Left colon (tissue), 2 donors: ENCODE measurements at places on chromosomes 2 and 18. TPM values are rescaled to one million over a fixed set of nuclear protein-coding genes. Genes with fewer than 3 reads are reported as not detected.
A peak's percentile ranks its signal among the peaks of the same experiment; 100 is the strongest.

DNA sequence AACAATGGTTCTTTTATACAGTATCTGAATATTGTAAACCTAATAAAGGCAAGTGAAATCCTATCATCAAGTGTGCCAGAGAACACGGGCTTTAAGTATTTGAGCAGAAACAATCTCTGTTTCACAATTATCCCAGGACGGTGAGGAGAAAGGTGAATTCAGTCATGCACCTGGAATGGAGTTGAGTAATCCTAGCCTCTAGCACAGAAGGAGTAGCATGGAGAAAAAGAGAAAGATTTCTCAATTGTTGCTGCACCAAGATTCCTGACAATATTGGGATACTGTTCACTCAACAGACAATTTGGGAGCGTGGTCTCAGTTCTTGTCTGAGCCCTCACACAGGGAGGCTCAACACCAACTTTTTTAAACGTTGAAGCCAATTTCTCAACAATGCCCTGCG, 510.6 kb downstream of the SOX11 start:
- no peak for DNase-seq

DNA sequence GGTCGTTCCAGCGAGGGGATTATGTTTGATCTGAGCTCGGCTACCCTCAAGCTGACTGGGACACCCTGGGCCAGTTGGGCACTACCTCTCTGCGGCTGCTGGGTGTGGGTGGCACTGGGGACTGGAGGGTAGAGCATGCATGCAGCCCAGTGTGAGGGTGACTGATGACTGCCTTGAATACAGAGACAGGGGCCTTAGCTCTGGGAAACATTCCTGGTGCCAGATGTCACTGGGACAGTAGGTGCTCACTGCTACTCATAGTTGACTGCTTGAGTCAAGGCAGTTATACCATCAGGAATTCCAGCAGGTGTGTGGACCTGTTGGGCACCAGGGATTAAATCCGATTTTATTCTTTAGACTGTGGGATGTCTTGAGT, 33.6 kb upstream of the ATP6V1B1 start:
- DNase-seq = no peak

CAVIN2 gene
- total RNA-seq = 16.2 TPM

DUSP19 gene
- total RNA-seq = 1.0 TPM

FAP gene
- total RNA-seq = 0.34 TPM

LYG2 gene
- not detected for total RNA-seq

DNA sequence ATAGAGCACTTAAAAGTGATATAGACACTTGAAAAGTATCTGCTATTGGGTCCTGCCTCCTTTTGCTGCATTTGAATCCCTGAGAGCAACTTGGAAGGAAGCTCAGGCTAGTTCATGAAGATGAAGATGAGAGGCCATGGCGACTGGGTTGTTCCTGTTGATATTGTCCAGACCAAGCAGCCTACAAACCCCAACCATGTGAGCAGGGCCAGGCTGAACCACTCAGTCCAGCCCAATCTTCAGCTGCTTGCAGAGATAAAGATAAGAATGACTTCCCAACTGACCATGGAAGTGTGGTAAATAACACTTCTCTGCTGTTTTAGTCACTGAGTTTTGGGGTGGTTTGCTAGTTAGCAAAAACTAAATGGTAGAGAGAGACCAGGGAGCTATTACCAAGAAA, 417.6 kb downstream of the SOX11 start:
- no peak for DNase-seq

ANKRD30BL gene
- total RNA-seq = not detected

GAREM2 gene
- 7.4 TPM for total RNA-seq

DES gene
- total RNA-seq = 18.5 TPM

DNA sequence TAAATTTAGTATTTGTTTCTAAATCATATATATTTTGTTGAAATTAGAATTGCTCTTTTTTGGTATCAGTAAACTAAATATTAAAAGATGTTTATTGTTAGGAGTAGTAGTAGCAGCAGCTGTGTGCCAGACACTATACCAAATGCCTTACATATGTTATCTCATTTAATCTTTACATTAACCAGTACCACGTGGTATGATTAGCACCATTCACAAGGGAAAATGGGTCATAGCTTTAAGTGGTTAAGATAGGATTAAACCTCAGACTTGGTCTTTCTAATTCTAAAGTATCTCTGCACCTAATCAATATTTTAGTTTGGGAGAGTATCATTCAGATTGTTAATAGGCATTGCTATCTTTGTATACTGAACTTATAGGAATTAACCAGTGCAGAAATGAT, 29.0 kb downstream of the PSMD14 start:
- DNase-seq = no peak

GRCh38 chr2:134253117-134253704, 661 bp upstream of the MGAT5 start:
- no peak for DNase-seq

- DNase-seq = no peak
Measured at GRCh38 chr2:190420801-190421200, 12.6 kb downstream of the MFSD6 start.

DNA sequence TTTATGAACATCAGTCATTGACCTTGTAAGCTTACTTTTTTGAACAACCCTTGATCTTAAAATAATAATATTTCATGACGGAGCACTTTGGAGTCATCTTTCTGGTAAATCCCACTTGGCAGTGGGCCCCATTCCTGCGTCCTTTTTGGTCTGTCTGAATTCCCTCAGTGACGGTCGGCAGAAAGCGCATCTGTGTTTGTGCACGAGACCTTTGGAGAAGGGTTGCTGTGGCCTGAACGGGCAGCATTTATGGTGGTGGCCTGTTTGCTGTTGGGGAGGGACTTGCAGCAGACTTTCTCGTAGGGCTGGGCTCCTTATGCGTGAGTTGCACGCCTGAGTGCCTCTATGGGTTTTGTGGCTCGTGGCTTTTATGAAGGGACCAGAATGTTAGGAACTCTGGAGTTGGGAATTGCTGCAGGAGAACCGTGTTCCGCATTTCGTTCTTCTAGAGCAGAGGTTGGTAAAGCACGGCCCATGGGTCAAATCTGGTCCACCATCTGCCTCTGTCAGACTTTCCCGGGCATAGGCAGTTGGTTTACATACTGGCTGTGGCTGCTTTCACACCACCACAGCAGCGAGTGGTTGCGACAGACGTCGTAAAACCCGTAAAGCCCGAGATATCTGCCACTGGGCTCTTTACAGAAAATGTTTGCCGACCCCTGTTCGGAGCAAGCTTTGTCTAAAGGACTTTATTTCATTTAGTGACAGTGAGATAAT, 30.8 kb downstream of the LPIN1 start:
- DNase-seq = no peak

- DNase-seq = no peak
Measured at GRCh38 chr2:1512321-1513289, 99.3 kb downstream of the TPO start.

GRCh38 chr2:218679119-218679518, 7.2 kb downstream of the STK36 start:
- no peak for DNase-seq

GRCh38 chr2:169961911-169962310, 134.7 kb downstream of the UBR3 start:
- no peak for DNase-seq

CFC1 gene
- total RNA-seq = 0.58 TPM

GRCh38 chr2:208542465-208543041, 136.0 kb downstream of the PTH2R start:
- DNase-seq = no peak

GRCh38 chr2:160326786-160327185, 126.7 kb upstream of the ITGB6 start:
- DNase-seq = no peak

- no peak for DNase-seq
Measured at GRCh38 chr18:24157855-24158254, 19.0 kb downstream of the CABYR start.

DNA sequence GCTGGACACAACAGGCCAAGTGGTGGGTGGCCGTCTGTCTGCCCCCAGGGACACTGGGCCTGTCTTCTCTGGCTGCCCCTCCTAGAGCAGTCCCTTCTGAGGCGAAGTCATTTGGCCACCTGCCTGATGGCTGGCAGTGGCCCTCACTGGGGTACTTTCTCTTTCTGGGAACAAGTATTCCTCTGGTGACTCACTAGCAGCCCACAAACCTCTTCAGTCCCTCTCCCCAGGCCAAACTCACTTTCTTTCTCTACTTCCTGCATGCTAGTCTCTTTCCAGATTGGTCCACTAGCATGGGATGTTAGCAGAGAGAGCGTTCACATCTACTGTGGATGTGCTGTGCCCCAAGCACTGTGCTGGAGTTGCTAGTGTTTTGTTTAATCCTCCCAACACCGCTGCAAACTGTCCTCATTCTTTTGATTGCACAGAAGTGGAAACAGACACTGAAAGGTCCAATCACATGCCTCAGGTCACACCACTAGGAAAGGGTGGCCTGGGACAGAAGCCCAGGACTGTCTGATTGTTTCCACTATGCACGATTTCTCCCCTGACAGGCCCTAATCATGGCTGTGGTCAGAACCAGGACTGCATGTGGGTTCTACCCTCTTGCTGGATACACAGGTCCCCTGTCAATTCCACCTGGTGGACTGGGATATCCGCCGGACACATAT, 5.2 kb downstream of the DYSF start:
- no peak for DNase-seq

- DNase-seq = no peak
Measured at GRCh38 chr2:71498261-71498701, 44.9 kb downstream of the DYSF start.

GRCh38 chr2:174106736-174107135, 141.6 kb upstream of the SP3 start:
- DNase-seq = no peak

DNA sequence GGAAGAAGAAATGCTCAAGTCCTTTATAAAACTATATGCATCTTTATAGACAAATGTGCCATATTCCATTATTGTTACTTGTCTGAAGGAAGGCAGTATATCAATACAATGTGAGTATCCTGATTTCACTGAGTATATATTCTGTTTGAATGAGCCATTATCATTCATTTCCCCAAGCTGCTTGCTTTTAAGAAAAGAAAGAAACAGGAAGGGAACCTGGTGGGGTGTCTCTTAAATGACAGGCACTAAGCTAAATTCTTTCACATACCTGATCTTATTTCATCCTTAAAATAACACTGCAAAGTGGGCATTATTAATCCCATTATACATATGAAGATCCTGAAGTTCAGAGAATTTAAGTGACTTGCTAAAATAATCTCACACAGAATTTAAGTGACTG, 307.9 kb downstream of the SLC8A1 start:
- no peak for DNase-seq

DNA sequence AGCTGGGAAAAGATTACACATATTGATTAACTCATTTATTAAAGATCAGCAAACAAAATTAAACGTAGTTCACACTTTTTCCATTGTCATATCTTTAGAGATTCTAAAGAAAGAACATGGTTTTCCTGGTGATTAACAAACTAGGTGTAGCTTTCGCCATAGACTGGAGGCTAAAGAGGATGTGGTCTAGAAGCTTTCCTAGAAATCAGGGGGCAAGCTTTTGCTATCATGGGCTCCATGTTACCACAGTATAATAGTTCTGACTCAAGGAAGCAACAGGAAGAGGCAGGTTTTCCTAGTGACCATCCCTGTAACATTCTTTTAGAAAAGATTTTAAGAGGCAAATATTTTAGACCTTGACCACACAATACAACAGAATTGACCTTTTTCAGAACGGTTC, 232.7 kb downstream of the METTL4 start:
- DNase-seq = no peak

GRCh38 chr2:180125245-180125962, 118.3 kb upstream of the CWC22 start:
- peak; percentile 54 for DNase-seq

GRCh38 chr2:220371211-220371610, 743.8 kb downstream of the SLC4A3 start:
- no peak for DNase-seq

DNA sequence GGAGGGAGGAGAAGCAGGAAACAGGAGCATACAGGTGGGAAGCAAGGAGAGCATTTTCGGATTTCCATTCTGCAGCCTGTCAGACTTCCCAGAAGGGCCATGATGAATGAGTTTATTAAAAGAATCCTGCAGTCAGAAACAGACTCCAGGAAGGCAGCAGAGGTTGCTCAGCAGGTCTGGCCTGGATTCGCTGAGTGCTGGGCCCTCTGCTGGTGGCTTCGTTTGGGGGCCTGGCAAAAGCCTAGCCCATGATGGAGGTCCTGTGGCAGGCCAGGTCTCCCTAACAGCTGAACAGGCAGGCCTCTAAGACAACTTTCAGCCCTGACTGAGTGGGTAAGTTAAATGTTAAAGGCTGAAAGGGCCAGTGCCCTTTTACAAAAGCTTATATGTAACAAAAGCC, 108.2 kb upstream of the CAPN13 start:
- DNase-seq = peak; percentile 17

ALK gene
- total RNA-seq = 0.25 TPM

PDE1A gene
- total RNA-seq = 4.0 TPM

TAF4B gene
- 2.6 TPM for total RNA-seq

ABCB11 gene
- total RNA-seq = 4.1 TPM

FBLN7 gene
- total RNA-seq = 1.5 TPM

DNA sequence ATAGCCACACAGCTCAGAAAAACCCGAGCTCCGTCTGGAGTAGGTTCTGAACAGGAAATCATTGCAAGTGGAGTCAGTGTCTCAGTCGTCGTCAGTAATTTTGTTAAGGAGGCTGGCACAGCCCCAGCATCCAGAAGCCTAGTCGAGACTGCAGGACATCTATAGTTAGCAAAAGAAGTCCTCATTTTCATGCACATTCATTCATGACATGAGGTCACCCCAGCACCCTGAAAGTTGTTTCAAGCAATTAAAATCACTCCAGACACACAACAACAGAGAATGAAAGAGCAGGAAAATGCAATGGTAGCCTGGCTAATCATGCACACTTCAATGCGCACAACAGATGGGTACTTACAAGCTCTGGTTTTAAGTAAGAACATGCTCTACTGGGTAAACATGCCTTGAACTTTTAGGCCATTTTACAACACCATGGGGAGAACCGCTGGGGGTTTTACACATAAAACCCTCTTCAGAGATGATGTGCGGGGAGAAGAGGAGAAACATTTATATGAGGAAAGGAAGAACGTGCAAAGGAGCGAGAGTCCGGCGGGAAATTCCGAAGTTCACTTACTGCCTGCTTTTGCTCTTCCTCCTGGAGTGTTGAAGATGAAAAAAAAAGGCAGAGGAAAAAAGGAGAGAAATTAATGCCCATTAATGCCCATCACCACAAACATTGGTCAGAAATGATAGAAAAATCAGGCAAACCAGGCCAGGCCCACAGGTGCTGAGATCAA, 77.4 kb upstream of the DNMT3A start:
- no peak for DNase-seq

DNA sequence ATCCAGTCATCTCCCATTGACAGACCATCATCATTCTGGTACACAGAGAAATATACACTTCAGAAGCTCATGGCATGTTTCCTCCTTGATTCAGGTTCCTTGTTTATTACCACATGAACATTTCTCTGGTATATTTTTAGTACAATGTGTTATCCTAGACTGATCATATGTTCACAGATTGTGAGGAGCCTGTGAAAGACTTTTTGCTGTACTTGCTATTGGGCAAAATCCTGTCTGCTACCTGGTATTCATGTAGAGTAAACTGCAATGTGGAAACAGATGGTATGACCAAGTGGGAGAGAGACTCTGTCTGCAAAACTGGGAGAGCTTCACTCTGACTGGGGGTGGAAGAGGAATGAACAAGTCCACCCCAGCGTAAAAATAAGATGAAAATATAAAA, 657.2 kb downstream of the IRS1 start:
- no peak for DNase-seq

GRCh38 chr2:23377771-23378170, 7.2 kb upstream of the KLHL29 start:
- no peak for DNase-seq
